Vagina (tissue), 2 donors: ENCODE measurements at places on chromosomes 4 and X.

GRCh38 chrX:9789555-9789954 is 3.3 kb downstream of the SHROOM2 start:
- H3K36me3 ChIP-seq, result no peaks in the 10 kb centered on the region
- no peak overlapping the region for H3K4me3 ChIP-seq

DNA sequence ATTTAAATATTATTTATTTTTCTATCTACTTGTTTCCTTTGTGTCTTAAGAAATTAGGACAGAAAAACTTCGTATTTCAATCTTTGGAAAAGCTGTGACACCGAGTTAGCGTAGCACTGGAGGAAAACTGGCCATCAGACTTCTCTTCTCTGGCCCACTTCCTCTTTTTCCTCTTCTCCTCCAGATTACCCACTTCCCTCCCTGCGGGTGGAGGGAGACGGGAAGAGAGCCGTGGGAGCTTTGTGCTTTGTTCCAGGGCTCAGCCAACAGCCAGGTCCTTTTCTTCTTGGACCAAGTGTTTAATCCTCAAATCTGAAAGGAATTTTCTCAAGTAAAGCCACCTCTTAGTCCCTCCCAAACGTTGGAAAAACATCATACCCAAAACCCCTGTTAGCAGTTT is 29.7 kb downstream of the OFD1 start:
- peak overlapping the region; percentile 22 for H3K27ac ChIP-seq
- peaks cover 7% of the 10 kb centered on the region for H3K4me1 ChIP-seq
- no peaks in the 10 kb centered on the region for H3K27me3 ChIP-seq

GRCh38 chr4:138596896-138597295 is 354.7 kb upstream of the SLC7A11 start:
- no peak overlapping the region for H3K27ac ChIP-seq
- no peak overlapping the region for H3K4me3 ChIP-seq
- H3K4me1 ChIP-seq, result peaks cover 4% of the 10 kb centered on the region
- DNase-seq, result no peak
- no peaks in the 10 kb centered on the region for H3K27me3 ChIP-seq

DNA sequence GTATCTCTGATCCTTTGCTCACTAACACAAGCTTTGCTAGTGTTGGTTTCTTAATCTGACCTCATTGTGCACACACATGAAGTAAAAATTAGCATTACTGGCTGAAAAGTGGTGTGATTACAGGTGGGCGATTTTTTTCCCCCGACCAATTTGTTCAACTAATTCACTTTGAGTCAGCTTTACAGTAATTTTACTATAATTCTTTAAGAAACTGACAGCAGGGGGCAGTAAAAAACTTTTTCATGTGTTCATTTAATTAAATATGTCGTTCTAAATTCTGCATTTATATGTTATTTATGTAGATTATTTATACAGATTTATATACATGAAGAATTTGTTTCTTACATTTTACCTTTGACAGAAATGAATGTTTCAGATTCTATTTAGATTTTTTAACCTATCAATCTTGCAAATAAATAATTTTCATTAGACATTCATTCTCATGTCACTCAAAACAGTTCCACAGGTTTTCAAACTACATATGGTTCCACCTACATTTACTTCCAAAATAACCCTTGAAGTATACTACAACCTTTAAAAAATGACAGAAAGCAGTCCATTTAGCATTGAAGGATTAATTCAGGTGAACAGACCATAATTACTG is 17.5 kb downstream of the PALLD start:
- no peaks in the 10 kb centered on the region for H3K4me1 ChIP-seq
- no peak overlapping the region for H3K27ac ChIP-seq
- DNase-seq, result no peak
- H3K27me3 ChIP-seq, result no peaks in the 10 kb centered on the region
- no peaks in the 10 kb centered on the region for H3K36me3 ChIP-seq
